ENCODE measurements at places on chromosomes 1 and 21. TPM values are rescaled to one million over a fixed set of nuclear protein-coding genes. Genes with fewer than 3 reads are reported as not detected.

Gene ADAMTS5
- total RNA-seq = 0.12 TPM

Gene EPHA10
- not detected for total RNA-seq

Gene LRRN2
- total RNA-seq = not detected

Gene PDE4DIP
- 72.3 TPM for total RNA-seq

Gene CLDN14
- not detected for total RNA-seq

Gene OR1C1
- total RNA-seq = not detected

Gene TBX19
- 4.5 TPM for total RNA-seq

Gene NR1I3
- not detected for total RNA-seq
